ENCODE measurements at places on chromosomes 3 and 15.

- DNase-seq: no peak
These were observed 507 bp upstream of the MRPL3 start for GRCh38 chr3:131503320-131503635.

DNA sequence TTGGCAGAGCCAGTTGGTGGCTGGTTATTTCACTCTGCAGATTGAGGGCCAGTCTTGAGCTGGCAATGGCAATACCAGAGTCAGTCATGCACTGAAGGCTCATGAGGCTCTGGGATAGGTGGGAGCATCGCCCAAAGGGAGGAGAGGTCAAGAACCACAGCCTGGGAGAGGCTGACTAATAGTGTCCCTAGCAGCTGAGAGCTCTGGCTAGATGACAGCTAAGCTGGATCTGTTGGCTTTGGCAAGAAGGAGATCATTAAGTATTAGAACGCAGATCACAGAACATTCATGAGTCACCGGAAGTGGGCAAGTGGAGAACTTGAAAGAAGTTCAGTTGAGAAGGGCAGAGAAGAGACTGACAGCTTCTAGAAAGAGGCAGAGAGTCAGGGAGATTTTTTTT is 521.1 kb downstream of the NR2F2 start:
- no peak for DNase-seq

- DNase-seq: no peak
These were observed 277.4 kb upstream of the NR2E3 start for GRCh38 chr15:71532994-71533393.

DNA sequence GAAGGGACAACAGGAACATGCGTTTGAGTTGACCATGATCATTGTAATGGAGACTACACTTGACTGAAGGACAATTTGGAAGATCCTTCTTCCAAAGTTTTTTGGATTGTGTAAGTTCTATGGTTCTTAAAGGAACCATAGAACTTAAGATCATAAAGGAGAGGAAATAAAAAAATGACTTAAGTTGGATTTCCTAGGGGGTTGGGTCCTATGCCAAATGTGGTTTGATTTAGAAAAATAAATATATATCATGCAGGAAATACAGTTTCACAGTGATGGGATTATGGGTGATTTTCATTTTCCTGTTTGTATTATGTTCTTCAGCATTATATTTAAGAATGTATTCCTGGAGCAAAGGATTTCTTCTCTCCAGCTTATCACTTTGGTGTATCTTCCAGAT is 305.5 kb upstream of the DPH6 start:
- DNase-seq: no peak

GRCh38 chr15:82802497-82802896 is 3.4 kb downstream of the FSD2 start:
- no peak for DNase-seq

GRCh38 chr3:60772584-60772983 is 478.7 kb downstream of the FHIT start:
- DNase-seq: no peak

Measured in SW 1271 (cell line).